ENCODE measurements at places on chromosomes 16 and 17.

- DNase-seq = no peak
These were observed 457.6 kb upstream of the ZFHX3 start for GRCh38 chr16:73505577-73505976.

GRCh38 chr17:13420878-13421277 is 180.9 kb downstream of the HS3ST3A1 start:
- no peak for DNase-seq

DNA sequence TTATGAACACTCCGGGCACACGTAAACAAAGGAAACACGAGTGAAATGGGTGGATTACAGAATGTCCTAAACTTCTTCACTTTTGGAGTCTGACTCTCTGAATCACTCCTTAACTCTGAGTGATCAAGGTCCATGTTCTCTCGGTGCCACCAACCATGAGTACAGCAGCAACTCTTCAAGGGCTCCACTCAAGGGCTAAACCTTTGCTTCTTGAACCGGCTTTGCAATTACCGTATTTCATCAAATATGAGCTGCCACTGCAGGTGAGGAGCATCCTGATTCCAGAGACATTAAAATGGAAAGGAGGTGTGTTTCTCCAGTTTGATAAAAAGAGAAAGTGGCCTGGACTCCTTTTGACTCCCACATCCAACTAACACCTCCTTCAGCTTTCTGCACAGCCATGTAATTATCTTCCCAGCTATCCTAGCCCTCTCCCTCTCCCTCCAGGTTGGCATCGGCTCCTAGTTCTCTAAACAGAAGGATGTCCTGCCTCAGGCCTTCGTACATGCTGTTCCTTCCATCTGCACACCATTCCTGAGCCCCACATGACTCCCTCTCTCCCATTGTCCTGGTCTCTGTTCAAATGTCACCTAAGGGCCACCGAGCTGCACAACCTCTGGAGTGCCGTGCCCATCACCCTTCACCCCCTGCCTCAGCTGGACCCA is 61.4 kb downstream of the ZDHHC7 start:
- DNase-seq = no peak

- DNase-seq = no peak
These were observed 24.1 kb upstream of the ENGASE start for GRCh38 chr17:79050551-79050950.

GRCh38 chr16:53915452-53916160 is 211.7 kb downstream of the FTO start:
- DNase-seq = no peak

DNA sequence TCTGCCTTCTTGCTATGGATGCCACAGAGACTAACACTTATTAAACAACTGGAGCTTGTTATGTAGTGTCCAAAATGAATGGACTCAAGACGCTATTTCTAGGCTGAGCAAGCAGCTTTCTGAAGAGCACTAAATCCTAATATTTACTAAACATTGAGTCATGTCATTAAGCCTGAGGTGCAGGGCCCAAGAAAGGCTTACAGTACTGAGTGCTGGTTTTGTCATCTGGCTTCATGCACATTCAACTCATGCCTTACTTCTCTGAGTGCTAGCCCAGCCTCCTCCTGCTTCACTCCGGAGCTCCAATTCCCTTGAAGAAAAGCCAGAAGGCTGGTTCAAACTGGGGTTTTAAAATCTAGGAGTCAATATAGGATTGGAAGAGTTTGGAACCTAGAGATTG is 363.3 kb upstream of the CDH5 start:
- no peak for DNase-seq

DNA sequence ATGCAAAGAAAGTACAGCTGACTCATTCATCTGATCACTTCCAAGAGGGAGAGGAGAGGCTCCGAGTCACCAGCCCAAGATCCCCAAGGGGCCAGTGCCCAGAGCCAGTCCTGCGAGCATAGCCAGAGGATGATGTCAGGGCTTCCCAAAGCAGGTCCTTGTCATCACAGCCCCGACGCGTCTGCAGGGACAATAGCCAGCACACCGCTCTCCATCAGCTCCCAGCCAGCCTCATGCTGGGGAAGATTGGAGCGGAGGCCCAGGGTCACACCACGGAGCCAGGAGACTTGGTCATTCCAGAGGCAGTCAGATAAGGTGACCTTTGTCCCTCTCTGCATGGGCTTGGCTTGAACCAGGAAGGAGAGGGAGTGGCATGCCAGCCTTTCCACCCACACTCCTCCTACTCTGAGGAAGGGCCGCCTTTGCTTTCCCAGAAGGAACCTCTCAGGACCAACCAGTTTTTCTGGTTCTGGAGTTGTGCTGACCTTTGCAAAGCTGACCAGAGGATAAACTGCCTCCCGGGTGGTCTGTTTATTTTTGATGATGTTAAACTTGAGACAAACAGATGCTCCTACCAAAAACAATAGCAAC is 58.3 kb upstream of the ARHGAP44 start:
- no peak for DNase-seq

DNA sequence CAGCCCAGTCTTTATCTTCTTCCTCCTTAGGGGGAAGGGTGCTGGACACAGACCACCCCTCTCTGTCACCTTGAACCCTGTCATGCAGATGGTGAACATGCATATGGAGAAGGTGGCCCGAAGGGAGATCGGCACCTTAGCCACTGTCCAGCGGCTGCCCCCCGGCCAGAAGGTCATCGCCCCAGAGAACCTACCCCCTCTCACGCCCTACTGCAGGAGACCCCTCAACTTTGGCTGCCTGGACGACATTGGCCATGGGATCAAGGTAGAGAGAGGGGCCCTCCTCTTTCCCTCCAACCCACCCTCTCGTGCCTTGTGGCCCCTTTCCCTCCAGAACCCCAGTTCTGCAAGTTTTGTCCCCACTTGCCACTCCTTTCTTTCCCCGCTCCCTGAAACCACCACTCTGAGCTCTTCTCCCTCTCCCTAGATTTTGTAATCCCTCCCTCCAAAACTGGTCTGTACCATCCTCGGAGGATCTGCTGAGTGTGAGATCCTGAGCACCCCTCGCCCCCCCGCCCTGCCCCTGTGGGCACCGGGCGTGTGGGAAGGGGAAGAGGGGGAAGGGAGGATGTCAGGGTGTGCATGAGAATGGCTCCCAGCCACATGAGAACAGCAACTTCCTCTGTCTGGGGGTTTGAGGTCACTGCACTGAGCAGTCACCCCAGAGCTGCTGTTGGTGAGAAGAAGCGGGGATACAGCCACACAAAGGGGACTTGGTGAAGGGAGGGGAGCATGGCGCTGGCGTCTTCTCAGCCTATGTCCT is 7.3 kb downstream of the ABI3 start:
- DNase-seq = no peak

Measured in liver (tissue), 10 donors.